ENCODE measurements at places on chromosomes 7 and 10. TPM values are rescaled to one million over a fixed set of nuclear protein-coding genes. Genes with fewer than 3 reads are reported as not detected.

The MNX1 gene
- 0.34 TPM for total RNA-seq

The TPK1 gene
- 4.0 TPM for total RNA-seq

DNA sequence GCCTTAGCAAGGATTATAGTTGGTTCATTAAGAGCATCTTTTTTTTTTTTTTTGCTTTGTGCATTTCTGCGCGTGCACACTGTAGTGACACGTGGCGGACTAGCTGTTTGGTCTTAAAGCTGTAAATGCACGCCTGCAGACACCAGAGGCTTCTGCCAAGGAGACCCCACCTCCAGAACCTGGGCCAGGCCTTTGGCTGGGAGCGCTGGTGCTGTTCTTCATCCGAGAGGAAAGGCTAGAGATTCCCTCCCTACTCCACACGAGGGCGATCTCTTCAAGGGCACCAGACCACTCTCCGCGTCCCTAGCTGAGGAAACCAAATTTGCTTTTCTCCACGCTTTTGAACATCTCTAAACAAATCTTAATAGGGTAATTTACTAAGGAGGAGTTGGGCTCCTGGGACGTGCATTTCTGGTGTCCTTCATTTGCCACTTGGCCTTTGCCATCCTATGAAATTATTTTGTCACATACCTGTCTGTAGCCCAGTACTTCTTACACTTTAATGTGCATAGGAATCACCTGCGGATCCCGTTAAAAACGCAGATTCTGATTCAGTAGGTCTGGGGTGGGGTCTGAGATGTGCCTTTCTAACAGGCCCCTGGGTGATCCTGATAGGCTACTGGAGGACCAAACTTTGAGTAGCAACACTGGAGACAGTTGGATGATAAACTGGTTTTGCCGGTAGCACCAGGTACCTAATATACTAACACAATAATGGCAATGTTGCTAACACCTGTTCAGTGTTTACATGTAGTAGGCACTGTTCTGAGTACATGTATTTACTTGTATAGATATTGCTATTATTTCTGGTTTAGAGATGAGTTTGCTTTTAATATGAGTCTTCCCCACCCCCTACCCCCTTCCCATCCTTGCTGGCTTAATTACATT, 1.3 kb upstream of the SLC26A5 start:
- peak overlapping the region; percentile 19 for H3K4me3 ChIP-seq
- peaks cover 3% of the 10 kb centered on the region for H3K36me3 ChIP-seq
- no peak overlapping the region for H3K27ac ChIP-seq
- peaks cover 4% of the 10 kb centered on the region for H3K4me1 ChIP-seq
- DNase-seq = peak; percentile 49
- H3K27me3 ChIP-seq = peaks cover 98% of the 10 kb centered on the region

DNA sequence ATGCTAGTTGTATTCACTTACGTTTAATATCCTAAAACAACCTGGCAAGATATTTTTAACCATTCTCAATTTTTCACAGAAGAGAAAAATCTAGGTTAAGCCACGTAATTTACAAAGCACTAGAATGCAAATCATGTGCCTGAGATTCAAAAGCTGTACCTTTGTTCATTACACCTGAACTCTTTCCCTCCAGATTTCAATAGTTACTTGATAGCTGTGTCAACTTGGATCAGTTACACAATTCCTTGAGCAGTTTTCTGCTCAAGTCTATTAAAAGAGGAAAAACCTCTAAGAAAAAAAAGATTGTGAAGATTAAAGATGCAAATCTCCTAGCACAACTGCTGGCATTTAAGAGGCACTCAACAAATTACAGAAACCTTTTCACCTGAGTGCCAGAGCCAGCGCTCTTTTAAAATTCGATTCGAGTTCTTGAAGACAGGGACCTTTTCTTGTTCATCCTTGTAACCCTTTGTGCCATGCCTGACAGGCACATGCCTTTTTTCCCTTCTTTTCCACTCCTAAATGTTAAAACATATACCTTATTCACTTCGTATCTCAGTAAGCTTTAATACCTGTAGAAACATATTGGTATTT, 886 bp downstream of the NSUN6 start:
- no peaks in the 10 kb centered on the region for H3K27me3 ChIP-seq
- peak overlapping the region; percentile 99 for H3K4me3 ChIP-seq
- H3K4me1 ChIP-seq = peaks cover 42% of the 10 kb centered on the region
- no peak for DNase-seq
- peak overlapping the region; percentile 99 for H3K27ac ChIP-seq

DNA sequence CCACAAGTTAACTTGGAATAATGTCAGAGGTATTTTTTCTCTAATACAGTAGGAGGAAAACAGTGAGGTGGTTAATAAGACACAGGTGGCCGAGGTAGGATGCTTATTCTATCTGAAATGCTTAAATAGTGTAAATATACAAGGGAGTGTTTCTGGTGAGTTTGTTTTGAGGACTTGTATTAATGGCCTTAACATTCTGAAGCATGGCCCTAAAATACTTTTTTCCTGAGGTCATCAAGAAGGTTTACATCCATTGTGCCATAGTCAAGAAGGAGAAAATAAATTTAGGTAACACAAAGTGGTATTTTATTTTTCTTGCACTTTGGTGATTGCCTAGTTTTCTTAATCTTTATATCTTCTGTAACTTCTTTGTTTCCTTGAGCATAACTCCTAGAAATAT, 18.8 kb downstream of the GNAI1 start:
- no peak overlapping the region for H3K27ac ChIP-seq
- no peak overlapping the region for H3K4me3 ChIP-seq
- no peaks in the 10 kb centered on the region for H3K27me3 ChIP-seq
- peaks cover under 1% of the 10 kb centered on the region for H3K36me3 ChIP-seq

DNA sequence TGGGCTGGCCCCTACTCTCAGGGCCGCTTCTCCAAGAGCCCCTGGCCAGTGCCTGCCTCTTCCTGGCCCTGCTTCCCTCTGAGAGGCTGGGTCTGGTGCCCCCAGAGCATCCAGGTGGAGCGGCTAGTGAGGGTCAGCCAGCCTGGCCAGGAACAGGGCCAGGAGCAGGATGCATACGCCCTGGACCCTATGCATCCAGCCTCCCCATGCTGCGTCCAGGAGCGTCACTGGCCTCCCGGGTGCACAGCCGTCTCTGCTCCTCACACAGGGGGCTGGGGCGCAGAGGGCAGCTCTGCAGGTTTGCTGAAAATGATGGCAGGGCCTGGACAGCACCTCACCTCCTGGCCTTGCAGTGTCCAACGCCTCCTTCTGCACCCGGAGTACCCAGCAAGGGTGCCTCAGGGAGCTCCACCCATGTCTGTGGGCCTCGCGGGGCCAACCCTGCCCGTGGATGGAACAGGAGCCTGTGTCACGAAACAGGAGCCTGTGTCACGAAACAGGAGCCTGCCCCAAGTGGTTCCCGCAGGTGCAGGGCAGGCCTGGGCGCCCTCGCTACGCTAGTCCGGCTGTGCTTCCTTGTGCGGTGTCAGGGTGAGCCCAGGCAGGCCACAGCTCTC, 246.2 kb upstream of the PPP2R2D start:
- H3K4me1 ChIP-seq = peaks cover 25% of the 10 kb centered on the region
- peak overlapping the region; percentile 57 for H3K27ac ChIP-seq
- peaks cover 14% of the 10 kb centered on the region for H3K27me3 ChIP-seq
- H3K4me3 ChIP-seq = no peak overlapping the region
- no peaks in the 10 kb centered on the region for H3K36me3 ChIP-seq

DNA sequence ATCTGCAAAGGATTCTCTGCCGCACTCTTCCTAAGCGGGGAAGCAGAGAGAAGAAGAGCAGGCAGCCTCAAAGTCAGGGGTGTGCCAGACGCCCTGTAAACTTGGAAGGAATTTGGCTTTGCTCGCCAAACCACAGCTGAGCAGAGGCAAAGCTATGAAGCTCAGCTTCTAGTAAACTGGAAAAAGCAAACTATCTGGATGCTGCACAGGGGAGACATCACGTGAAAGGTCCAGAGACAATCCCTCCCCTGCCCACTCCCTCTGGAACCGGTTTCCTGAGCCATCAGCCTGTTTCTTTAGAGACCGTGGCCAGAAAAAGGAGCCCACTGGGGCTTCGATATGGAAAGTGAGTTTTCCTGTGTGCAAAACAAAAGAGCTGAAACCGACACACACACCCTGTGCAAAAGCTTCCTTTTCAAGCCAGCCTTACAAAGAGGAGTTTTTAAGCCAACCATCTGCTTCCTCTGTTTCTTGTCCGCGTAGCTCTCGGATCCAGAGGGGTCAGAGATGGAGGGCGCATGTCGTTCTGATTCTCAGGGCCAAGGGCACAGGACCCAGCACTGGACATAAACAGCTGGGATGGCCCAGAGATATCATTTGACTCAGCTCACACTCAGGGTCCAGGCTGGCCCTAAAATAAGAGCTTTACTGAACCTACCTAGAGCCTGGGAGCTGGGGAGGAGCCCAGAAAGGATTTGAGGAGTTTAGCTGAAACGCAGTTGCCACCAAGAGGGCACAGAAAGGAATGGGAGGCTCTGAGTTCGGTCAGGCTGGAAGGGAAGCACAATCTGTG, 58.2 kb upstream of the DNAAF5 start:
- no peak overlapping the region for H3K4me3 ChIP-seq
- H3K4me1 ChIP-seq = no peaks in the 10 kb centered on the region
- no peak for DNase-seq
- peaks cover 4% of the 10 kb centered on the region for H3K36me3 ChIP-seq
- no peak overlapping the region for H3K27ac ChIP-seq

- no peaks in the 10 kb centered on the region for H3K27me3 ChIP-seq
- H3K27ac ChIP-seq = no peak overlapping the region
- no peak for DNase-seq
- no peaks in the 10 kb centered on the region for H3K4me1 ChIP-seq
- H3K4me3 ChIP-seq = no peak overlapping the region
These were observed 330.0 kb upstream of the CDC14C start for GRCh38 chr7:48594349-48594748.

DNA sequence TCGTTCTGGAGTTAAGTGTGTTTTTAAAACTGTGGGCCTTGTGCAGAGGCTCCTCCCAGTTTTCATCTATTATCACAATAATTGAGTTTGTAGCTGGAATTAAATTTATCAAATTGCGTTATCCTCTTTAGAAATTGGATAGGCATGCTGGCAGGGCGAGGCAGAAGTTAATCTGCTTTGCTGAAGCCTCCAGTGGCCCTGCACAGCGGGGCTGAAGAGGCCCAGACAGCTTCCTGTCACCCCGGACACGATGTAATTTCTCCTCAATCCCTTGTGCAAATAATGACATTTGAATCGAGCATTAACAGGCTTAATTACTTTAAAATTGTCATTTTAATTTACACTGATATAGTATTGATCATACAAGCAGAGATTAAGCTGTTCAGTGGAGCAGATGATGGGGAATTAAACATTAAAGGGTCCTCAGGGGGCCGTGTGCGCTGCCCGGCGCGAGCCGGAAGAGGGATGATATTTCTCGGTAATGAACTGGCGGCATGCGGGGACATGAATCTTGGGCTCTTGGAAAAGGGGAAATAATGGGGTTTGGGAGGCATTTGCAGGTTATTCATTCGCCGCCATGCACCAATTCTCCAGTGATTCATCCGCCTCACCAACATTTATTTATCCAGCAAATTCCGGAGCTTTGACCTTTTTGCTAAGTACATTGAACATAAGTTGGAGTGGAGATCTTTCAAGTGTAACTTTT, 118.5 kb downstream of the NKX6-2 start:
- H3K4me3 ChIP-seq = no peak overlapping the region
- peaks cover 4% of the 10 kb centered on the region for H3K27me3 ChIP-seq
- H3K4me1 ChIP-seq = peaks cover 4% of the 10 kb centered on the region
- no peak for DNase-seq

DNA sequence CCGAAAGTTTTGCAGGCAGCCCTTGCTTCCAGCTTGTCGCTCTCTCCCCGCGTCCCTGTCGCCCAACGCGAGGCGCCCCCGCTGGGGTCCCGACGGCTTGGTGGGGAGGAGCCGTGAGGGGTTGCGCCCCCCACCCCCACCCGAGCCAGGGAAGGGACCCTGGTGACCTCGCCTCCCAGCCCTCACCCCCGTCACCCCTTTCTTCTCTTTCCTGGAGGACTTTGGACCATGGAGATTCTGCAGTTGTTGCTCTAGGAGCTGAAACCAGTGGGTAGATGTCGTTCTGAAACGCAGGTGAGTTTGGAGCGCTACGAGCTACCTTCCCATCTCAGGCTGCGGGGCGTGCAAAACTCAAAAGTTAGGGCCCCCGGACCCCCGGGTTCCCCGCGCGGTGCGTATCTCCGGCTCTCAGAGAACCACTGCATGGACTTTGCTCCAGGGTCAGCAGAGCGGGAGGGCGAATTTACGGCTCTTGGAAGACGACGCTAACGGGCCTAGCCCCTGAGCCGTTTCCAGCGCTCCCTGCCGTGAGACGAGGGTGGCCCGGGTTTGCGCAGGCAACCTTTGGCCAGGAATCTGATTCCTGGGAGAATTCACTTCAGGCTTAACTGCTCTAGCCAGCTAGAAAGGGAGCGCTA, 684 bp upstream of the ATXN7L1 start:
- H3K27ac ChIP-seq = no peak overlapping the region
- H3K4me1 ChIP-seq = peaks cover 35% of the 10 kb centered on the region
- H3K27me3 ChIP-seq = peaks cover 9% of the 10 kb centered on the region
- DNase-seq = peak; percentile 36
- peak overlapping the region; percentile 95 for H3K4me3 ChIP-seq
- H3K36me3 ChIP-seq = peaks cover 6% of the 10 kb centered on the region

DNA sequence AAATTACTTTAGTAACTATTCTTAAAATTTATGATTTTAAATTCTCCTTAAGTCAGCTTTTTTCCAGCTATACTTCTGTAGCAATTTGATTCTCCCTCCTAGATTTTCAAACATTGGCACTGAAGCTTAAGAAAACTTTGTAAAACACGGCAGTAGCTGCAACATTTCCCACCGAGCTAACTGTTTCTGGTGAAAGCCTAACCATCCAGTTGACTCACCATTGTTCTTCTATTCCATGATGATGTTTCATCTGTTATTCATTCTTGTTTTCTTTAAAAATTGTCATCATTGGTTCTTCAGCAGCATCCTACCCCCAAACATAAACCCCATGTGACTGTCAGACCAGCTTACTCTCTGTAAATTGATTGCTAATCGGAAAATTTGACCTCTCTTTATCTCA, 312.3 kb downstream of the DGKB start:
- no peaks in the 10 kb centered on the region for H3K4me1 ChIP-seq
- no peak overlapping the region for H3K4me3 ChIP-seq
- H3K27me3 ChIP-seq = no peaks in the 10 kb centered on the region
- H3K27ac ChIP-seq = no peak overlapping the region
- H3K36me3 ChIP-seq = peaks cover 9% of the 10 kb centered on the region
- DNase-seq = no peak

DNA sequence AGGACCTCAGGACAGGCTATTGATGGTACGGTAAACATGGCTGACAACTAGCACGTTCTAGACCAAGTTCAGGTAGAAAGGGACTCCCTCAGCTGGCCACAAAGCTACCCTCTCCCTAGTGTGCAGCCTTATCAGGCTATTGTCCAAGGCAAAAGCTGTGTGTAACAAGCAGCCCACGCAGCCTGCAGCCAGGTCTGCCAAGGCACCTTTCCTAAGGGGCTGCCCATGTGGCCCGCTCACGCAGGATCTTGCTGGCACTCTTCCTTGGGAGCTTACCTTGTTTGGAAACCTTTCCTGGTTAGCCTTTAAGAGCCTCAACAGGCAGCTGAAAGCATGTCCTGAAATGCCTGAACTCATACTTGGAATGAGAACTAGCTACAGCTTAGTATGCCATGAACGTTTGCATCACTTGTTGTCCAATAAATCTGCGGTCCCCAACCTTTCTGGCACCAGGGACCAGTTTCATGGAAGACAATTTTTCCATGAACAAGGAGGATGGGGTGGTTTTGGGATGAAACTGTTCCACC, 51.7 kb downstream of the SYPL1 start:
- no peaks in the 10 kb centered on the region for H3K36me3 ChIP-seq
- no peak for DNase-seq
- peaks cover 62% of the 10 kb centered on the region for H3K4me1 ChIP-seq
- no peak overlapping the region for H3K27ac ChIP-seq

- H3K27ac ChIP-seq = no peak overlapping the region
- no peaks in the 10 kb centered on the region for H3K36me3 ChIP-seq
- no peak for DNase-seq
- no peak overlapping the region for H3K4me3 ChIP-seq
- no peaks in the 10 kb centered on the region for H3K27me3 ChIP-seq
These were observed 114.3 kb upstream of the ODAD2 start for GRCh38 chr10:28113202-28113601.
